ENCODE measurements at places on chromosomes 7 and 10. TPM values are rescaled to one million over a fixed set of nuclear protein-coding genes. Genes with fewer than 3 reads are reported as not detected.

- H3K27ac ChIP-seq, result no peak overlapping the region
- H3K27me3 ChIP-seq, result no peaks in the 10 kb centered on the region
- no peaks in the 10 kb centered on the region for H3K36me3 ChIP-seq
- H3K4me1 ChIP-seq, result peaks cover 2% of the 10 kb centered on the region
- DNase-seq, result no peak
- H3K4me3 ChIP-seq, result no peak overlapping the region
Observed at GRCh38 chr10:129028451-129028850, 438.6 kb upstream of the MGMT start.

DNA sequence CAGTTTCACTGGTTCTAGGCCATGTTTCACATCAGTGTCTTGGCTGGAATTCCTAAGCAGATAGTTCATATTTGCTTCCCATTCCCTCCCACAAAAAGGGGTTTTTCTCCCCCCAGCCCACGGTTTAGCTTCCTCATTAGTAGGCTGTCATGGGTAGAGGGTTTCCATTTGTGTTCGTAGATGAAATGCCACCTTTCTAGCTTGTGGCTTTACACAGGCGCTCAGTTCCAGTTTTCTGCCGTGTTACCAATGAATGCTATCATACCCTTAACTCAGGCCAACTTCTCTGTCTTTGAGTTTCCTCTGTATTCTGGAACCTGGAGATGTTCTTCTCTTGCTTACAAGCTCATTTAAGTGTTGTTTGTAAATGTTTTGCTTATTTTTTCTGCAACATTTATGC lies 26.8 kb downstream of the CALD1 start:
- no peaks in the 10 kb centered on the region for H3K27me3 ChIP-seq
- H3K27ac ChIP-seq, result no peak overlapping the region
- no peak for DNase-seq
- H3K4me3 ChIP-seq, result no peak overlapping the region

DNA sequence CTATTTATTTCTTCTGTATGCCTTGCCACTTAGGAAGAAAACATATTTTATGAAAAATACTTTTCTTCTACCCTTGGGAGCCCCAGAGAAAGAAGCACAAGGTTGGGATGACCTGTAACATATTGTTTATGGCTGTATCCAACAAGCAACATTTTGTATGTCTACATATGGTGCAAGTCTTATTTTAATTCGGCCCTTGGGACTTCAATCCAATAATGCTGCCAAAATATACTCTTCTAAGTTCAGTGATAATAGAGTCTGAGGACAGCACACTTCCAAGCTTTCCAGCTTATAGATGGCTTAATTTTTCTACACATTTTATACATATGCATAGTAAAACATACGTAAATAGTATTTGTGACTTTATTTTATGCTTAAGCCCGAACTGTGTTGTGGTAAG lies 318.5 kb upstream of the SEMA3A start:
- H3K27me3 ChIP-seq, result no peaks in the 10 kb centered on the region
- H3K4me3 ChIP-seq, result no peak overlapping the region
- H3K27ac ChIP-seq, result no peak overlapping the region

- H3K27ac ChIP-seq, result no peak overlapping the region
- H3K27me3 ChIP-seq, result no peaks in the 10 kb centered on the region
- DNase-seq, result no peak
- no peaks in the 10 kb centered on the region for H3K36me3 ChIP-seq
- H3K4me3 ChIP-seq, result no peak overlapping the region
- peaks cover 5% of the 10 kb centered on the region for H3K4me1 ChIP-seq
Observed at GRCh38 chr10:44628921-44629320, 244.0 kb upstream of the CXCL12 start.

DNA sequence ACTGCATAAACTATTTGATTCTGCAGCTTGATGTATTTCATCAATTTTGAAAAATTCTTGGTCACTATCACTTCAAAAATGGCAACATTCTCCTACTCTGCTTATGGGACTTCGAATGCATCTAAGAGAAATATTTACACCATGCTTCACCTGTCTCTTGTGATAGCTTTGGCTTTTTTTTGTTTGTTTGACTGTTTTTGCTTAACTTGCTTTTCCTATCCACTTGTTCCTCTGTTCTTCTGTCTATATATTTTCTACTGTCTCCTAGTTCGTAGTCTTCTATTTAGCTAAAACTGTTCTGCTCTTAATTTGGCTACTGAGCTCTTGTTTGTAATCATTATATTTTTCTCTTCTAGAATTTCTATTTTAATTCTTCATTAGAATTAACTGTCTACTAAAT lies 94.4 kb downstream of the INHBA start:
- H3K27ac ChIP-seq, result no peak overlapping the region
- H3K36me3 ChIP-seq, result no peaks in the 10 kb centered on the region
- H3K4me3 ChIP-seq, result no peak overlapping the region
- no peaks in the 10 kb centered on the region for H3K4me1 ChIP-seq

GRCh38 chr7:18552943-18553604 lies 57.5 kb downstream of the HDAC9 start:
- H3K4me1 ChIP-seq, result peaks cover 3% of the 10 kb centered on the region
- H3K27ac ChIP-seq, result no peak overlapping the region
- H3K27me3 ChIP-seq, result no peaks in the 10 kb centered on the region

GRCh38 chr7:80028717-80029116 lies 105.9 kb upstream of the GNAI1 start:
- H3K4me3 ChIP-seq, result no peak overlapping the region
- H3K27me3 ChIP-seq, result no peaks in the 10 kb centered on the region

- no peak overlapping the region for H3K4me3 ChIP-seq
- no peak overlapping the region for H3K27ac ChIP-seq
- no peaks in the 10 kb centered on the region for H3K4me1 ChIP-seq
- H3K36me3 ChIP-seq, result peaks cover 14% of the 10 kb centered on the region
Observed at GRCh38 chr7:3067193-3067592, 23.5 kb upstream of the CARD11 start.

DNA sequence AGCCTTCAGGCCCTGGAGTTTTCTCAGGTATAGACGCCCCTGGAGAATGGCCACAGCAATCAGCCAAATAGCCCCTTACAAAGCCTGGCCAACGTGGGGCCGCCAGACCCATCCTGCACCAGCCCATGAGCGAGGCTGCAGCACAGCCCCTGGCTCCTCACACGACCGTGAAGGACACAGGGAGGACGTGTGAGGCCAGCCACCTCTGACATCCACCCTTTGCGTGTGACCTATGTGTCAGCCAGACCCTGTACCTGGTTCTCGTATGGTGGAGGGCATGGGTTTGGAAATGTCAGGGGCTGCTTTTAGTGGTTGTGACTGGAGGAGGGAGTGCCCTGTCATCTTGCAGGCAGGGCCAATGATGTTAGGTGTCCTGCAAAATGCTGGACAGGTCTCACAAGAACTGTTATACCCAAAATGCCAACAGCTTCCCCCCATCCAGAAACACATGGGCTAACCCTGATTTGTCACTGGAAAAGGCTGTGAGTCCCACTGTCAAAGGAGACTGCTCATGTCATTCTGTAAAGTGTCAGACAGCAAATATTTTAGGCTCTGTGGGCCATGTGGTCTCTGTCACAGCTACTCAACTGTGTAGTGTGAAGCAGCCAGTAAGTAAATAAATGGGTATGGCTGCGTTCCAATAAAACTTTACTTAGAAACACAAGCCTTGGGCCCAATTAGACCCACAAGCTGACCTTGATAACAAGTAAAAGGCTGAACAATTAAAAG lies 30.0 kb downstream of the NOD1 start:
- no peaks in the 10 kb centered on the region for H3K4me1 ChIP-seq
- no peak overlapping the region for H3K4me3 ChIP-seq
- DNase-seq, result no peak
- no peak overlapping the region for H3K27ac ChIP-seq
- H3K27me3 ChIP-seq, result no peaks in the 10 kb centered on the region
- peaks cover 2% of the 10 kb centered on the region for H3K36me3 ChIP-seq

DNA sequence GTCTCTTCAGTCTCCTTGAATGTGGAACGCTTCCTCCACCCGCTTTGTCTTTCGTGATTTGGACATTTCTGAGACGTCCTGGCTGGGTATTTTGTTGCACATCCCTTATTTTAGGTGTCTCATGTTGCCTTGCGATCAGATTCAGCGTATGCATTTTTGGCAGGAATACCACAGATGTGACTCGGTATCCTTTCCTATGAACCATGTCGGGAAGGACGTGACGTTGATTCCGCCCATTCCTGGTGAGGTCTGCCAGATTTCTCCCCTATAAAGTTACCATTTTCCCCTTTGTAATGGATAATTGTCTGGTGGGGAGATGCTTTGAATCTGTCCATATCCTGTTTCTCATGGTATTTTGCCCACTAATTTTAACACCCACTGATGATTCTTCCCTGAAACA lies 49.6 kb downstream of the RBM17 start:
- peaks cover 4% of the 10 kb centered on the region for H3K4me1 ChIP-seq
- H3K27ac ChIP-seq, result no peak overlapping the region
- no peak overlapping the region for H3K4me3 ChIP-seq

- peaks cover 8% of the 10 kb centered on the region for H3K4me1 ChIP-seq
- peaks cover 5% of the 10 kb centered on the region for H3K36me3 ChIP-seq
- no peaks in the 10 kb centered on the region for H3K27me3 ChIP-seq
- H3K27ac ChIP-seq, result no peak overlapping the region
- peak; percentile 47 for DNase-seq
- H3K4me3 ChIP-seq, result peak overlapping the region; percentile 80
Observed at GRCh38 chr10:110495731-110496552, 1.8 kb upstream of the DUSP5 start.

DNA sequence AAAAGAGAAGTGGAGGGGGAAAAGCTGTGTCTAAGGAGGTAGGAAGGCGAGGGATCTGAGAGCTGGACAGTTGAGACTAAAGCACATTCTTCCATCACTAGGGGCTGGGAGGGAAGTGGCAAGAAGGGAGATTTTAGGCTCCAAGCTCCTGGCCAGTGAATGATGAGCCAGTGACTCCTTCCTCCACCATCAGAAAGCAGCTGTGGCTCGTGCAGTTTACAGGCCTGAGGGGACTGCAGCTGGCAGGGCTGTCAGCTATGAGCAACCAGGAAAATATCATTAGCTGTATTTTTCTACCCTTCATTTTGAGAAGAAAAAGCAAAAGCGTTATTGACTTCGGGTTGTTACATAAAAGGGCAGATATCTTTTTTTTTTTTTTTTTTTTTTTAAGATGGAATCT lies 60.7 kb downstream of the GPAM start:
- H3K36me3 ChIP-seq, result no peaks in the 10 kb centered on the region
- no peak overlapping the region for H3K27ac ChIP-seq
- H3K27me3 ChIP-seq, result no peaks in the 10 kb centered on the region

- no peaks in the 10 kb centered on the region for H3K27me3 ChIP-seq
- no peak overlapping the region for H3K4me3 ChIP-seq
- H3K27ac ChIP-seq, result no peak overlapping the region
- DNase-seq, result no peak
- H3K36me3 ChIP-seq, result peaks cover 4% of the 10 kb centered on the region
Observed at GRCh38 chr7:40839881-40840280, 705.1 kb downstream of the SUGCT start.

DNA sequence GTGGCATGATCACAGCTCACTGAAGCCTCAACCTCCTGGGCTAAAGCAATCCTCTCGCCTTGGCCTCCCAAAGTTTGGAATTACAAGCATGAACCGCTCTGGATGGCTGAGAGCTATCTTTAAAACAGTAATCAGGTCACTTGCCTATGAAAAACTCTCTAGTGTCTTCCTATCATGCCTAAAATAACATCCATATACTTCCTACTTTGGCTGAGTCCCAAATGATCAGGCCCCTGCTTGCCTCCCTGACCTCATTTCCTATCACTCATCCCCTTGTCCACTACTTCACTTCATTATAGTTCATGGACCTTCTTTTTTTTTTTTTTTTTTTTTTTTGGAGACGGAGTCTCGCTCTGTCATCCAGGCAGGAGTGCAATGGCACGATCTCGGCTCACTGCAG lies 28.0 kb downstream of the SEPTIN7 start:
- peaks cover 8% of the 10 kb centered on the region for H3K36me3 ChIP-seq
- no peaks in the 10 kb centered on the region for H3K4me1 ChIP-seq
- H3K27ac ChIP-seq, result no peak overlapping the region
- no peak overlapping the region for H3K4me3 ChIP-seq
- DNase-seq, result no peak

DNA sequence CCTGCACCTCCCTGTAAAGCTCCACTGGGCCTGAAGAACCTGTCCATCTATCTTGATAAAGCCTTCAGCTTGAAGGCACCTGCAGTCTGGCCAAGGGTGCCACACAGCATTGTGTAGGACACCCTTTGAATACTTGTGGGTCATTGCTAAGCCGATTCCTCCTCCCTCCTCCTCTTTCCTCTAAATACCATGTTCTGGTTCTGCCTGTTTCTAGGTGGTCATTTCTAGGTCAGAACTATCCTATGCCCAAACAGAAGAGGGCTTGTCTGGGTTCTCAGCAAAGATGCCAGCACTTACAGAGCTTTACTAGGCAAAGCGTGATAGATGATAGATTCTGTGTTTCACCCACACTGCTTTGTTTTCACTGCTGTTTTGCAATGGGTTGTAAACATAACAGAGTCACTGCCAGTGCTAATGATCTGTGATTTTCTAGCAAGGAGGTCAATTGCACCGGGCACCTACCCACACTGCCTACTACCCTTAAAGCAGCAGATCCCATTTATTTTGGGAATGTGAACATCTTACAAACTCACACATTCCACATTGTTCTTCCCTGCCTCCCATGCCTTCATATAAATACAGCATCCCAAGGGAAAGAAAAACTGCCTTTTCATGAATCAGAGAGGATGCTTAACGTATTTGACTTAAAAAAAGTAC lies 279.1 kb upstream of the PITRM1 start:
- no peaks in the 10 kb centered on the region for H3K27me3 ChIP-seq
- no peak for DNase-seq
- no peak overlapping the region for H3K4me3 ChIP-seq

GRCh38 chr10:97731346-97732051 lies 5.4 kb upstream of the ZFYVE27 start:
- no peaks in the 10 kb centered on the region for H3K4me1 ChIP-seq
- DNase-seq, result peak; percentile 69
- H3K36me3 ChIP-seq, result peaks cover 7% of the 10 kb centered on the region
- H3K27me3 ChIP-seq, result peaks cover 16% of the 10 kb centered on the region
- no peak overlapping the region for H3K27ac ChIP-seq

DNA sequence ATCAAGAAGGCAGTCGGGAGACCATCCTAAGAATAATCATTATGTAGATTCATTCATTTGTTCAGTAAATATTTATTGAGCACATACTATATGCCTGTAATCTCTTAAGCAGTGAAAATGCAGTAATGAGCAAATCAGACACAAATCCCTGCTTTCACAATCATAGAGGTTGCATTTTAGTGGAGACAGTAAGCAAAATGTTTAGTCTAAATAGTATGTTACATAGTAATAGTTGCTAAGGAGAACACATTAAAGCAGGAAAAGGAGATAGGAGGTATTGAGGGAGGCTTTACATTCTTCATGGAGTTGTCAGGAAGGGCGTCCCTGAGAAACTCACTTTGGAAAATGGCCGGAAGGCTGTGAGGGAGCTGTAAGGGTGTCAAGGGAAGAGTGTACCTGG lies 79.9 kb downstream of the CDK14 start:
- H3K4me1 ChIP-seq, result peaks cover 8% of the 10 kb centered on the region
- H3K4me3 ChIP-seq, result no peak overlapping the region
- H3K27ac ChIP-seq, result no peak overlapping the region
- no peaks in the 10 kb centered on the region for H3K27me3 ChIP-seq
- no peak for DNase-seq
- H3K36me3 ChIP-seq, result no peaks in the 10 kb centered on the region

GRCh38 chr10:130167707-130168106 lies 31.5 kb downstream of the GLRX3 start:
- H3K4me1 ChIP-seq, result peaks cover 3% of the 10 kb centered on the region
- peaks cover 52% of the 10 kb centered on the region for H3K36me3 ChIP-seq
- no peak overlapping the region for H3K4me3 ChIP-seq
- no peaks in the 10 kb centered on the region for H3K27me3 ChIP-seq
- no peak for DNase-seq

The OR2A1 gene
- not detected for total RNA-seq

The SP8 gene
- total RNA-seq, result 3.5 TPM

The PLAC9 gene
- 7.8 TPM for total RNA-seq

The HECW1 gene
- total RNA-seq, result 5.0 TPM

The ZNF736 gene
- total RNA-seq, result not detected

The ANKRD2 gene
- total RNA-seq, result not detected

The WDFY4 gene
- not detected for total RNA-seq

The GFRA1 gene
- 0.24 TPM for total RNA-seq

The CFTR gene
- 1.1 TPM for total RNA-seq

The HHEX gene
- 1.8 TPM for total RNA-seq

The ACHE gene
- 5.7 TPM for total RNA-seq

The SLC16A9 gene
- 4.3 TPM for total RNA-seq
